ENCODE measurements at places on chromosomes 3 and 15.

- DNase-seq: no peak
Observed at GRCh38 chr15:101623367-101624304, 28.5 kb downstream of the TM2D3 start.

- no peak for DNase-seq
Observed at GRCh38 chr3:170734735-170735065, 135.3 kb downstream of the RPL22L1 start.

- no peak for DNase-seq
Observed at GRCh38 chr3:45654397-45654944, 34.7 kb upstream of the SACM1L start.

- DNase-seq: no peak
Observed at GRCh38 chr15:90836296-90836871, 32.0 kb upstream of the FURIN start.

DNA sequence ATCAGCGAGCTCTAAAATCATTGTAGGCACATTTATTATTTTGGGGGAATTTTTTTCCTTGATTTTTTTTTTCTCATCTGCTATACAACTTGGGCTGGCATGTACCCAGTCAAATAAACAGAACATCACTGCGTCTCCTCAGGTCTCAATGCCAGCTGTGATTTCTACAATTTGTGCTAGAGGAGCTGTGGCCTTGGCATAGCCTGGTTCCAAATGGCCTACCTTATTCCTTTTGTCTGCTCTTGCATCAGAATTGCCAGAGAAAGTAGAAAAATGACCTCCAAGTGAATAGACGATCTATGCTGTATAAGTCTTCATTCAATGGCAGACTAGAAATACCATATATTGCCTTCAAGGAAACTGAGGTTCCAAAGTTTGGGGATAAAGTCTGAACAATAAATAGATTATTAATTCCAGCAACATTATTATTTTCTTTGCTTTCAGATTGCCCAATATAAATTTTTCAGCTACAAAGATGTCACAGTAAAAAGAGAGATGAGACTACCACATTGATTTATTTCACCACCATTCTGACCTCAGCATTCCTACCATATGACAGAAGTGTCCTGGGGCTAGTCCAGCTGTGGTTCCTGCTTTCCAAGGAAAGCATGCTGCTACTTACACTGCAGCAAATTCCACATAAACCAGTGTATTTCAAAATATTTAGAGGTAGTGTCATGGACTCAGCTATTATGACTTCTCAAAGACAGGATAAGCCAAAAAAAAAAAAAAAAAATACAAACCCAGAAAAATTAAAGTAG is 493.9 kb upstream of the ZNF385D start:
- DNase-seq: no peak

DNA sequence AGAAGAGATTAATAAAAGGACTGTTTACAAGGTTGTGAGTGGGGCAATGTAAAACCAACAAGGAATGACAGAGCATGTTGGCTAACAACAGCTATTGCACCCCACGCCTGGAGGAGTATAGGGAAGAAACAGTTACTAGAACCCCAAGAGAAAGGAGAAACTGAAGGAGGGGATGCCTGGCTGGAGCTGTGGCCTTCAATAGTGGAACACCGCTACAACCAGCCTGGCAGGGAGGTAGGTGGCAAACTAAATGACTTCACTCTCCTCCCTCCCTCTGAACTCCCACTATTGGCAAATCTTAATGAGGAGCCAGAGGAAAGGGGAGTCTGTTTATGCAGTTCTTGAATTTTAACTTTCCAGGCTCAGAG is 7.2 kb upstream of the CD47 start:
- DNase-seq: no peak

DNA sequence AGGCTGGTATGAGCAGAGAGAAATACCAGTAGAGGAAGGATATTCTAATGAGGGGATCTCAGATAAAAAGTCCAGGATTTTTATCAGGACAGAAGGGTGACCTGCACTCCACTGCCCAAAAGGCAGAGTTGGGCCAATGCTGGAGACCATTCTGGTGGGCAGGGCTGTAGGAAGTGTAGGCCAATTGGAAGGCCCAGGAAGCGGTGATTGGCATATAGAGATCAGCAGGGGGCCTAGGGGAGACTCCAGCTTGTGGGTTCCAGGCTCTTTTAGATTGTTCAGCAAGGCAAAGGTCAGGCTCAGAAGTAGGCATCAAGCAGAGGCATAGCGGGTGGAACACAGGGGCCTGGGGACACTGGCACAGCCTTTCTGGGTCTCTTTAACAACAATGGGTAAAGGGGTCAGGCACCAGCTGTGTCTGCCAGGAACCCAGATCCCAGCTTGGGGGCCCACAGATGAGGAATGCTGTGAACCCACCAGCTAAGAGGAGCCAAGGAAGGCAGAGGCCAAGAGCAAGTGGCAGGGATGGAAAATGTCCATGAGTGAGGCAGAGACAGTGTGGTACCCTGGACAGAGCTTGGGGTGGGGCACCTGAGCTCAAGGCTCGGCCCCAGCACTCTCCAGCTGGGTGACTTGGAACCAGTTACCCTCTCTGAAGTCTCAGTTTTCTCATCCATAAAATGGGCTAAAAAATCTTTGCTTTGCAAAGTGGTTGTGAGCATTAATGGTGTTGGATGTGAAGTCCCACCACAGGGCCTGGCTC is 27.0 kb upstream of the RASGRF1 start:
- no peak for DNase-seq

DNA sequence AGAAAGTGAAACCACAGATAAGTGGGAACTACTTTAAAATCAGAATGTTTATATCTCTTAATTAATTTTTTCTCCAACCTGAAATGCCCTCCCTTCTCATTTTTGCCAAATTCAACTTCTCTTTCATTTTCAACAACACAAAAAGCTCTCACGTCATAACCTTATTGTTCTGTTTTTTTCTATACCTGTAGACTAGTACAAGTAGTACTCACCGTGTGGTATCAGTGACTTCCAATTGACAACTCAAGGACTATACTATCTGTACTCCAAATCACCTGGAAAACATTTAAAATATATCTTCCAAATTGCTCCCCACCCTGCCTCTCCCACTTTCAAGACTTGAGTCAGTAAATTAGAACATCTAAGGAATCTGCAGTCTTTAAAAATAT is 72.8 kb upstream of the ZNF280D start:
- DNase-seq: no peak

GRCh38 chr15:70165716-70166284 is 68.1 kb upstream of the TLE3 start:
- DNase-seq: no peak

All from stimulated activated CD4-positive, alpha-beta T cell treated with anti-CD3 and anti-CD28 coated beads, Interleukin-4, amount 100 ng/mL, for 48 hours (primary cell).